ENCODE measurements at places on chromosomes 1 and 21. TPM values are rescaled to one million over a fixed set of nuclear protein-coding genes. Genes with fewer than 3 reads are reported as not detected.

- H3K4me1 ChIP-seq = peaks cover 13% of the 10 kb centered on the region
- DNase-seq = no peak
- H3K27ac ChIP-seq = peak overlapping the region; percentile 51
- H3K36me3 ChIP-seq = no peaks in the 10 kb centered on the region
- peaks cover 82% of the 10 kb centered on the region for H3K27me3 ChIP-seq
Measured at GRCh38 chr1:117346206-117346928, 20.9 kb upstream of the MAN1A2 start.

- H3K27me3 ChIP-seq = no peaks in the 10 kb centered on the region
- no peak for DNase-seq
- no peak overlapping the region for H3K27ac ChIP-seq
- peaks cover 8% of the 10 kb centered on the region for H3K4me1 ChIP-seq
- H3K36me3 ChIP-seq = no peaks in the 10 kb centered on the region
- no peak overlapping the region for H3K4me3 ChIP-seq
Measured at GRCh38 chr1:94215955-94216354, 21.4 kb downstream of the ARHGAP29 start.

- peaks cover 15% of the 10 kb centered on the region for H3K4me1 ChIP-seq
- DNase-seq = no peak
Measured at GRCh38 chr1:25030674-25031589, 100.9 kb upstream of the RUNX3 start.

- H3K27ac ChIP-seq = no peak overlapping the region
- H3K4me1 ChIP-seq = no peaks in the 10 kb centered on the region
- H3K27me3 ChIP-seq = no peaks in the 10 kb centered on the region
- H3K4me3 ChIP-seq = no peak overlapping the region
Measured at GRCh38 chr1:3032371-3033039, 11.2 kb downstream of the ACTRT2 start.

- H3K36me3 ChIP-seq = no peaks in the 10 kb centered on the region
- no peak overlapping the region for H3K4me3 ChIP-seq
- peak; percentile 29 for DNase-seq
- no peaks in the 10 kb centered on the region for H3K4me1 ChIP-seq
- H3K27me3 ChIP-seq = no peaks in the 10 kb centered on the region
- no peak overlapping the region for H3K27ac ChIP-seq
Measured at GRCh38 chr1:16617114-16617631, 3.8 kb upstream of the NBPF1 start.

GRCh38 chr1:17502326-17502778 lies 37.1 kb upstream of the ARHGEF10L start:
- H3K36me3 ChIP-seq = no peaks in the 10 kb centered on the region
- H3K4me1 ChIP-seq = peaks cover 7% of the 10 kb centered on the region
- H3K27ac ChIP-seq = no peak overlapping the region
- no peak overlapping the region for H3K4me3 ChIP-seq
- DNase-seq = peak; percentile 97

GRCh38 chr1:239239529-239239928 lies 146.8 kb upstream of the CHRM3 start:
- no peaks in the 10 kb centered on the region for H3K27me3 ChIP-seq
- no peak overlapping the region for H3K27ac ChIP-seq
- DNase-seq = no peak
- H3K4me1 ChIP-seq = peaks cover 30% of the 10 kb centered on the region
- no peak overlapping the region for H3K4me3 ChIP-seq

DNA sequence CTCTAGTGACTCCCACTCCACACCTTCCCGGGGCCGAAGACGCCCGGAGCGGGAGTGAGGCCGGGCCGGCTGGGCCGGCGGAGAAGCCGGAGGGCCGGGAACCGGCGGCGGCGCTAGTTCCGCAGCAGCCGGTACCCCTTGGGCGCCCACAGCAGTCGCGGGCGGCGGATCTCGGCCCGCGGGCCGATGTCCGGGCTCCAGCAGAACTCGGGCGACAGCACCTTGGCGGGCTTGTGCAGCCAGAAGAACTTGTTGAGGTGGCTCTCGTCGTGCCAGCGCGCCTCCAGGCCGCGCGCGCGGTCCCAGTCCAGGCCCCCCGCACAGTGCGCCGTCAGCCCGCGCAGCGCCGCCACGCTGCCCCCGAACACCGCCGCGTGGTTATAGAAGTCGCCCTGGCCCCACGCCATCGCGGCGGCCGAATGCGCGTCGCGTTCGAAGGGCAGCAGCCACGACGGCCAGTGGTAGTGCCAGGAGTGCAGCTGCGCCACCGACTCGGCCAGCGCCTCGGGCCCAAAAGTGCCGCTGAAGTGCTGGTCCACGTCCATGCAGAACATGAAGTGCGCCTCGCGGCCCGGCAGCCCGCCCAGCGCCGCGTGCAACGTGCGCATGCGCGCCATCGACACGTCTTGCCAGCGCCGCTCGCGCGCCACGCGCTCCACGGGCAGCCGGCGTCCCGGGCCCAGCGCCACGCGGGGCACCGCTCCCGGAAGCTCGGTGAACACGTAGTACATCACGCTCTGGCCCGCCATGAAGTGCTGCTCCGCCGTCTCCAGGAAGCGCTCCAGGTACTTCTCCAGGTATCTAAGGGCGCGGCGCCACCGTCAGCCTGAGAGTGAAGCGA lies 14.0 kb downstream of the A3GALT2 start:
- H3K27ac ChIP-seq = no peak overlapping the region
- H3K27me3 ChIP-seq = peaks cover 58% of the 10 kb centered on the region
- peak; percentile 40 for DNase-seq
- H3K4me1 ChIP-seq = peaks cover 3% of the 10 kb centered on the region
- peak overlapping the region; percentile 55 for H3K4me3 ChIP-seq
- peaks cover 3% of the 10 kb centered on the region for H3K36me3 ChIP-seq

DNA sequence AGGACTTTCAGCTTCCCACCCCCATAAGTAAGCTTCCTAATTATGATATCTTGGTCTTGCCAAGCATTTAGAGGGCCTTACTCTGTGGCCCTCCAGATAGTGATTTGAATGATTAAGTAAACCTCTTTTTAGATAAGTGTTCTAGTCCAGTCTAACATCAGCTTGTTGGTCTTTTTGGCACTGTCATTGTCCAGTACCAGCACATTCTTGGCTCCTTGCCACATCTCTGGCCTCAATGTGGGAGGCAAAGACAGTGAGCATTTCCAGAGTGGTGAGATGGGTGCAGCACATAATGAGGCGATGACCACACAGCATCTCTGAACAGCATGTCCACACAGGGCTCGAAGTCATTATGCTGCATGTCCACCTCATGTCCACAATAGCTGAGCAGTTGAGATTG lies 6.1 kb downstream of the CAPZA1 start:
- H3K4me1 ChIP-seq = peaks cover 9% of the 10 kb centered on the region
- H3K4me3 ChIP-seq = no peak overlapping the region
- H3K27me3 ChIP-seq = no peaks in the 10 kb centered on the region
- no peak for DNase-seq

GRCh38 chr1:24925082-24925779 lies 4.8 kb downstream of the RUNX3 start:
- H3K27ac ChIP-seq = no peak overlapping the region
- DNase-seq = no peak
- no peak overlapping the region for H3K4me3 ChIP-seq
- H3K4me1 ChIP-seq = peaks cover 34% of the 10 kb centered on the region
- no peaks in the 10 kb centered on the region for H3K36me3 ChIP-seq
- peaks cover 55% of the 10 kb centered on the region for H3K27me3 ChIP-seq

DNA sequence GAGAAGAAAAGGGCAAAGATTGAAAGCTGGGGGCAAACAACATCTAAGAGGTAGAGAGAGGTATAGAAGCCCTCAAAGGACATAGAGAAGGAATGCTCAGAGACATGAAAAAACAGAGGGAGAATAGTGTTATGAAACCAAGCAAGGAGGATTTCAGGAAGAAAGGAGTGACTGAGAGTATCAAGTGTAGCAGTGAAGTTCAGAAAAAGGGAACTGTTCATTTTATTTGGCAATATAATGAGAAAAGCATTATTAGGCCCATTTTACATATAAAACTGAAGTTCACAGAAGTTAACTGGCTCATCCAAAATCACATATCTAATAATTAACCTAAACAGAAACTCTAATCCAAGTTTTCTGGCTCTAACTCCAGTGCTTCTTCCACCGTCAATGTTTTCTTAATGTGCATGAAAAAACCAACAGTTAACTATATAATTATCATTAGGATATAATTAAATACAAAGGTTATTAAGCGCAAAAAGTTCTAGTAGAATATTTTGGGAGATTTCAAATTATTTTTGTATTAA lies 17.7 kb downstream of the NEXN start:
- no peaks in the 10 kb centered on the region for H3K4me1 ChIP-seq
- H3K27me3 ChIP-seq = no peaks in the 10 kb centered on the region
- H3K4me3 ChIP-seq = no peak overlapping the region
- H3K36me3 ChIP-seq = no peaks in the 10 kb centered on the region
- H3K27ac ChIP-seq = no peak overlapping the region

DNA sequence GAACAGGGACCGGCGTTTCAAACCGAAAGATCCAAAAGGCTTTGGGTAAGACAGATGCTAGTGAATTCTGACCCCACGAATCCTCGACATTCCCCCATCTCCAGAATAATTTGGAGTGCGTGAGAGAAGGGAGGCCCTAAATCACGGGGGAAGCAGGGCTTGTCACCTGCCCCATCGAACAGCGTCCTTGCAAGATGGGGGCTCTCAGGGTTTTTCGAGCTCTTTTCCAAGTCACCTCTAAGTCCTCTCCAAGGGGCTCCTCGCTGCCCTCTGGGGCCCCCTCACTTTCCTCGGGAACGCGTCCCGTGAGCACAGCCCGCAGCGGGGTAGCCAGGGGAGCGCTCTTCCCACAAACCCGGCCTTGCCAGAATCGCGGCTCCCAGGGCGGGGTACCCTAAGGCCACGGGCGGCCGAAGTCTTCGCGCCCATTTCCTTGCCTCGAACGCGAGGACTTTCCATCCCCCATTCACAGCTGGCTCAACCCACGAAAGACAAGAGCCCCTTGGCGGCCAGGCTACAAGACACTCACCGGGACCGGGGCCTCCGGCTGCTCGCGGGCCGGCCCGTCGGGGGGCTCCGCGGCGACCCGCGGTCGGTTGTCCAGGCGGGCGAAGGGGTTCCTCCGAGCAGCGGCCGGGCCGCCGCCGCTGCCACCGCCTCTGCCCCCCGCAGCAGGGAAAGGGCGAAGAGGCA lies 546 bp downstream of the DONSON start:
- H3K4me3 ChIP-seq = peak overlapping the region; percentile 84
- DNase-seq = peak; percentile 26

- H3K36me3 ChIP-seq = no peaks in the 10 kb centered on the region
- H3K4me1 ChIP-seq = peaks cover 57% of the 10 kb centered on the region
- H3K27ac ChIP-seq = no peak overlapping the region
- no peak for DNase-seq
- no peaks in the 10 kb centered on the region for H3K27me3 ChIP-seq
Measured at GRCh38 chr1:10591010-10591409, 116.3 kb downstream of the PEX14 start.

- no peak for DNase-seq
- H3K4me3 ChIP-seq = no peak overlapping the region
- H3K27ac ChIP-seq = peak overlapping the region; percentile 75
- H3K4me1 ChIP-seq = peaks cover 27% of the 10 kb centered on the region
Measured at GRCh38 chr1:40736085-40736531, 44.6 kb downstream of the NFYC start.

GRCh38 chr21:31911138-31911907 lies 38.5 kb downstream of the HUNK start:
- peaks cover 76% of the 10 kb centered on the region for H3K4me1 ChIP-seq
- DNase-seq = no peak
- H3K36me3 ChIP-seq = no peaks in the 10 kb centered on the region
- H3K27me3 ChIP-seq = no peaks in the 10 kb centered on the region

DNA sequence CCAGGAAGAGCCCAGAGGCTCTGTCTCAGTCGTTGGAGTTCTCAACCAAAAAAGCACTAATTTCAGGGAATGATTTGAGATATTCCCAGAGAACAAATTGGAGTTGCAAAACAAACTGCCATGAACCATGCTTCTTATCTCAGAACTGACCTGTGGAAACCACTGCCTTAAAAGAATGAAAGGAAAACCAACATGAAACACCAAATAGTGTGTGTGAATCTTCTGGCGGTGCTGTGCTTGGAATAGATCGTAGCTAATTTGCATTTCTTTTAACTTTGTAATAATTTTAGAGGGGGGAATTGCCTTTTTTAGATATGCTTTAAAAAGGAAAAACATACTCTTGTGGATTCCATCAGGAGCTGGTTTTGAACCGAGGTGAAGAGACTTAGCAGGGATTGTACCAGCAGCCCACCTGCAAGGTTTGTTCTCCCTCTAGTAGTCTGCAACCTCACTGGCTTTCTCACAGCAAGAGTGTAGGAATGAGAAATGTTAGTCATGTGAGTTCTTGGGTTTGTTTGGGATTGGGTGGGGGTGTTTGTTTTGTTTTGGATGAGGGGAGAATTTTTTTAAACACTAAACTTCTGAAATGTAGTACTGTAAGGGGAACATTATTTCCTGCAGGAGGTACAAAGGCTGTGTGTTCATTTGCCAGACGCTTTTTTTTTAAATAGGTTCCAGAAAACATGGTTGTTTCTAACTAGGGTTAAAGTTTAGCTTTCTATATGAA lies 45.7 kb upstream of the ANGPTL1 start:
- H3K27ac ChIP-seq = peak overlapping the region; percentile 38
- DNase-seq = no peak
- peaks cover 22% of the 10 kb centered on the region for H3K36me3 ChIP-seq

- H3K4me3 ChIP-seq = peak overlapping the region; percentile 46
- peak overlapping the region; percentile 93 for H3K27ac ChIP-seq
- H3K27me3 ChIP-seq = no peaks in the 10 kb centered on the region
- DNase-seq = peak; percentile 63
Measured at GRCh38 chr1:204455063-204455830, 39.4 kb downstream of the PIK3C2B start.

DNA sequence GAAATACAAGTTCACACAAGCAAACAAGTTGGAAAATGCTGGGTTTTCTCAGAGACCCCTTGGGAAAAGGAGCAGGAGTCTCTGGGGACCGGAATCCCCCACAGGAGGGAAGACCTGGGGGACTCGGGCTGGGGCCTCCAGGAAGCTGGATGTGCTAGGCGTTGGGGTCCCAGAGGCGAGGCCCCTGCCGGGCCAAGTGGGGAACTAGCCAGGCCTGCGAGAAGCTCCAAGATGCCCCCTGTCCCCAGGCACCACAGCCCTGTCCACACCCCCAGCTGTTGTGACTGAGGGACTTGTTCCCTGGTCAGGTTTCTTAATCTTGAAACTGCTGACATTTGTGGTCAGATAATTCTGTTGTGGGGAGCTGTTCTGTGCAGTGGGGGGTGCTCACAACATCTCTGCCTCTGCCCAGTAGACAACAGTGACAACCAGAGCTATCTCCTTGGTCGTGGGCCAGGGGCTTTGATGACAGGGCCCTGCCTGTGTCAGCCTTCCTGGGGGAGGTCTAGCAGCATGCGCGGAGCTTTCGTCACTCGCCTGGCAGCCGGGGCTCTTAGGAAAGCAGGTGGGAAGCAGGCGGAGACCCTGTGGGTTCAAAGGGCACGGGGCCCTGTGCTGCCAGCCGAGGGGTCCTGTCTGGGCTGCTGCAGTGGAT lies 126.4 kb upstream of the ARHGEF16 start:
- H3K27me3 ChIP-seq = no peaks in the 10 kb centered on the region
- H3K4me3 ChIP-seq = no peak overlapping the region
- H3K36me3 ChIP-seq = no peaks in the 10 kb centered on the region
- no peak overlapping the region for H3K27ac ChIP-seq
- no peak for DNase-seq

Gene PALMD
- total RNA-seq = 0.09 TPM

Gene CRP
- total RNA-seq = 0.85 TPM

Gene KPRP
- not detected for total RNA-seq

Gene C1QC
- 0.21 TPM for total RNA-seq

All from WTC11 (cell line).